ENCODE measurements at places on chromosomes 7 and 10.

DNA sequence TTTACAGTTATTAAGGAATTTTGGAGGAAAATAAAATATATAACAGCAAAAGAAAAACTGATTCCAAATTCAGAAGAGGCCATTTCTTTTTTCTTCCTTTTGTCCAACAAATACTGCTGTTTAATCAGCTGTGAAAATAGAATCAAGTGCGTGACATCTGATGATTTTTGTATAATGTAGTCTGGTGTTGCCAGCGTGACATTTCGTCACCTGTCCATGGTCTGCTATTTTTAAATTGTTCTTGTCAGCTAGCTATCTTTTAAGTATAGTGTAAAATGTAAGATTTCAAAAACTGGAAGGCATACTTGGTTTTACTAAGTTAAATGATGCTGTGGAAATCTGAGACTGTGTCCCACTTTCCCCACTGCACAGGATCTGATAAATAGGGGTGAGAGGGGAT lies 105.9 kb downstream of the CPEB3 start:
- DNase-seq: peak; percentile 54

DNA sequence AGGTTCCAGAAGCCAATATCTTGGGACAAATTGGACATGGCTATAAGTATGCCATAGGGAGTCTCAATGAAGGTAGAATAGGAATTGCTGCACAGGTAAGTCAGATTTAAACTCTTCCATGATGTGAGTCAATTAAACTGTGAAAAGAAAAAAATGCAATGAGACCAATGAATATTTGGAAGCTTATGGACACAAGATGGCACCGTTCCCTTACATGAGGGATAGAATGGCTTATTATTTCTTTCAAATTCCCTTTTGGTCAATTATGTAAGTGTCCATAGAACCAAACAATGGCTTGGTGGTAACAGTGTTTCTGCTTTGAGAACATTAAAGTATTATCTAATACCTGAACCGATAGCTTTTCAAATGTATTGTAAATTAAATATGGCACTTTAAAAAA lies 35.6 kb downstream of the ACADSB start:
- peak; percentile 0 for DNase-seq

- DNase-seq: no peak
Observed at GRCh38 chr7:76333511-76334101, 25.2 kb downstream of the YWHAG start.

- DNase-seq: no peak
Observed at GRCh38 chr7:151038951-151039849, 9.1 kb upstream of the ASIC3 start.

DNA sequence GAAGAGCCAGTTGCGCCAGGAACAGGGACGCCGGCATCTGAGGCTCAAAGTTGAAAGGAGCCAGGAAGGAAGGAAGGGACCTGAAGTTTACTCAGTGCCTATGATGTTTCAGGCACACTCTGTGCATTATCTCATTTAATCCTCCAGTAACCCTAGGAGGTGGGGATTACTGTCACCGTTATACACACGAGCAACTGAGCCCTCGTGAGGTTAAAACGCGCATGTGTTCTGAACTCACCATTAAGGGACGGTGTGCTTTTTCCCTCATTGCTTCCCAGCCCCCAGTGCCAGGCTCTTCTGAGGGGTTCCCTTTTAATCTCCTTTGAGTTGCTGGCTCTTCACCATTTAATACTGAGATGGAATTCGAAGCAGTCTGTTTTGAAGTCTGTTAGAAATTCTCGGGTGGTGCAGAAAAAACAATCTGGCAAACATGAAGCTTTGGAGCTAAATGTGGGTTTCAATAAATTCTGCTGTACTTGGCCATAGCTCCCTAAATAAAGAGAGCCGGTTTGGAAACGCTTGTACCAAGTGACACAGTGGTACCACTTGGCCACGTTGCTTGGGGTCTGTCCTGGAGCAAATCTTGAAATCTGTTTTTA lies 102.2 kb downstream of the TAX1BP1 start:
- no peak for DNase-seq

- no peak for DNase-seq
Observed at GRCh38 chr7:95905167-95905566, 132.8 kb downstream of the DYNC1I1 start.

- peak; percentile 23 for DNase-seq
Observed at GRCh38 chr7:105773030-105773460, 103.4 kb downstream of the ATXN7L1 start.

- DNase-seq: no peak
Observed at GRCh38 chr10:47360419-47361040, 12.4 kb downstream of the RBP3 start.

GRCh38 chr7:96287132-96287531 lies 34.8 kb downstream of the SLC25A13 start:
- no peak for DNase-seq

- no peak for DNase-seq
Observed at GRCh38 chr7:155166108-155166507, 96.0 kb downstream of the HTR5A start.

GRCh38 chr7:2660359-2661095 lies 27.5 kb upstream of the AMZ1 start:
- DNase-seq: no peak

DNA sequence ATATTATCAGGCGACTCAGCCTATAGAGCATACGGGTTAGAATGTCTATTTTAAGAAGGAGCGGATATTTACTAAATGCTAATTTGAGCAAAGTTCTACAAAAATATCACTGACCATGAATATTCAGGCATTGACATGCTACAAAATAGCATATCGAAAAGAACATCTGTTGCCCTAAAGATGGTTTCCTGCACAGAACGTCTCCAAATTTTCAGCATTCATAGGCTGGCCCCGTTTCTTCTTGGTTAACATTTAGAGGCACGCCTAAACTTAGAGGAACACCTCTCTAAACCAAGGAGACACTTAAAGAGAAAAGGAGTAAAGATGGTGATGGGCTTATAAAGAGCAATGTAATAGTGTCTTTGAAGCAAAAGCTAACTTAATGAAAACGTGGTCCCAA lies 1.3 kb upstream of the MINPP1 start:
- no peak for DNase-seq

DNA sequence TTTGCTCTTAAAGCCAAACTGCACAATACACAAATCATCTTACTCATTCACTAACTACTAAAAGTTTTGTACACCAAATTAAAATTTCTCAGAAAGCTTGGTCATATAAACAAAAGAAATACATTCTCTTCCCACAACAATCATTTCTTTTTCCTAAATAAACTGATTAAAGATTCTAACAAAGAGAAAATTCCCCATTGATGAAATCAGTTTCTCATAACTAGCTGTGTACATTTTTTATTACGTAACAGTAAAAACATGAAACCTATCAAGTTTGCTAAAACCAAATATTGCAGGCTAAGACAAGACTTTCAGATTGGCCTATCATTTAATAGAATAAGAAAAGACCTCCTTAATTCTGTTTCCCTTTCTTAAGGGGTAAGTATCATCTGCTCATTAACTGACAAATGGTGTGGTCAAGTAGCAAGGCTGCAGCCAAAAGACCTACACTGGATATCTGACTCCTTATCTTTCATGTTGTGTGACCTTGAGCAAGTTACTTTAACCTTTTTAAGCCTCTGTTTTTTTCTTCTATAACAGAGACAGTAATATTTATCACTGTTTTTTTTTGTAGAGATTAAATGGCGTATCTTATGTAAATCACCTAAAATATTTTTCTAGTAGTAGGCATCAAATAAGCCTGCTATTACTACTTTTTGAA lies 22.4 kb downstream of the NAMPT start:
- DNase-seq: no peak

GRCh38 chr10:96830511-96831199 lies 1.4 kb upstream of the LCOR start:
- DNase-seq: peak; percentile 61

GRCh38 chr10:29496341-29497162 lies 138.2 kb downstream of the SVIL start:
- DNase-seq: peak; percentile 53

DNA sequence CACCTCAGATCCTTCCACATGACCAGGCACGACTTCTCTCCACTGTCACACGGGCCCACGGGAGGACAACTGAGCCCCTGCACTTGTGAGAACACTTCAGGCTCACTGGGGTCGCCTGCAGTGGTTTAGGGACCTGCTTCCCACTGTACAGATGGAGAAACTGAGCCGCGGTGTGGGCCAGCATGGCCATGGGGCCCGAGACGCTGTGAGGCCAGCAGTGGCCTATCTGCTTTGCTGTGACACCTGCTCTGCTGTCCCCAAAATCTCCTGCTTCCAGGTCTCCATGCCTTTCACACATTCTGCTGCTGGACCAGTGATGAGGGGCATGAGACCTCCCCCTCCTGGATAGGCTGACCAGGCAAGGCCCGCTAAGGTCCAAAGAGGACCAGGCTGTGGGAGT lies 75.8 kb upstream of the PAX2 start:
- no peak for DNase-seq

DNA sequence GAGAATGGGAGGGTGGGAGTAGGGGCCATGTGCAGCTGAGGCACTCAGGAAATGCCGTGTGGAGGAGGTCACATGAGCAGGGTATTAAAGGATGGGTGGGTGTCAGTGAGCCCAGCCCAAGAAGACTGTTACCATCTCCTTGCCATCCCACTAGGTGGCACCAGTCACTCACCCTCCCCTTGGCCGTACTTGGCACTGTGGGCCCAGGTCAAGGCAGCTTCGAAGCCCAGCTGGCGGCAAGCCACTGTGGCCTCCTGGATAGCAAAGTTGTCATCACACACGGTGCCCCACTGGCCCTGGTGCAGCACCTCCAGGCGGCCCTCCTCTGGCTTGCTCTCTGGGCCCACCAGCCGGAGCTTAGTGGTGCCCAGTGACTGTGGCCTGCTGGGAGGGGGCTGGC lies 5.4 kb downstream of the LOXL4 start:
- DNase-seq: peak; percentile 3

GRCh38 chr10:130160775-130161174 lies 24.6 kb downstream of the GLRX3 start:
- no peak for DNase-seq

DNA sequence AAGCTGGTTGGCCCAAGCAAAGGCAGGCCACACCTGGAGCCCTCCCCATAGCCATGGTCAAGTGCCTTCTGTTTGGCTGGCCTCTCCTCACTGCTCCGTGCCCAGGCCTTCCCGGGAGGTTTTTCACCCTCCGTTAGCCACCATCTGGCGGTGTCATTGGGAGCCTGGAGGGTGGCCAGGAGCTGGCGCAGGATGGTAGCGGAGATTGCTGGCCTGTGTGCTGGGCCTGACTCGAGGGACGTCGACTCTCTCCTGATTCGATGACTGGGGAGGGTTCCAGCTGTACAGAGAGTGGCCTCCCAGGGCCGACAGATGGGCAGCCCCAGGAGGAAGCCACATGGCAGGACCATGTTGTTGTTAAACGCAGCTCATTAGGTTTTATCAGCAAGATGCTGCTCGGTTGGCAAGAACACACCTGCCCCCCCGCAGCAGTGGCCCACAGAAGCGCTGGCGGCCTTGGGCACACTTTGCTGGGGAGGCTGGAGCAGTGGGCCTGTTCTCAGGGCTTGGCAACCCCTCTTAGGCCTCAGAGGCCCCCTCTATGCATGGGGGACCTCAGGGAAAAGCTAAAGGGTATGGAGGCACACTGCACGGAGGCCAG lies 64.0 kb upstream of the CACUL1 start:
- DNase-seq: peak; percentile 72

- DNase-seq: no peak
Observed at GRCh38 chr10:98382691-98383101, 32.3 kb downstream of the PYROXD2 start.

DNA sequence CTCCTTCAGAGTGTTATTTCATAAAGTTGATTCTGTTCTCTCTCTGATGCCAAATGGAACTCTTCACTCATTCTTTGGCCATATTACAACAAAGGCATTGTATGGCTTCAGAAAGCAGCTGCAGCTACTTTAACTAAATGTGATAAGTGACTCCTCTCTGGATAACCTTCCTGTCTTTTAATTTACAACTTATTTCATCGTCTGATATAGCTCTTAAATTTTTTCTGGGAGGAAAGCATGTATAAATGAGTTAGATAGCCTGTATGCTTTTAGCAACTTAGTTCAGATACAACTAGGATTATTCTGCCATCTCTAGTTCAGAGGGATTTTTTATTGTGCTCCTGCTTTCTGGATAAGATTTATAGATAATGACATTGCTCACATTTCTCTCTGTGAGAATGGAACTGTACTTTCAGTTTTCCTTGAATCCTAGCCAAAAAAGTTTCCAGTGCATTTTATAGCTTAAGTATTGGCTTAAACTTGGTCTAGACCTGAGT lies 57.5 kb downstream of the KLHDC10 start:
- no peak for DNase-seq

- DNase-seq: no peak
Observed at GRCh38 chr10:114100848-114101741, 57.4 kb downstream of the ADRB1 start.

DNA sequence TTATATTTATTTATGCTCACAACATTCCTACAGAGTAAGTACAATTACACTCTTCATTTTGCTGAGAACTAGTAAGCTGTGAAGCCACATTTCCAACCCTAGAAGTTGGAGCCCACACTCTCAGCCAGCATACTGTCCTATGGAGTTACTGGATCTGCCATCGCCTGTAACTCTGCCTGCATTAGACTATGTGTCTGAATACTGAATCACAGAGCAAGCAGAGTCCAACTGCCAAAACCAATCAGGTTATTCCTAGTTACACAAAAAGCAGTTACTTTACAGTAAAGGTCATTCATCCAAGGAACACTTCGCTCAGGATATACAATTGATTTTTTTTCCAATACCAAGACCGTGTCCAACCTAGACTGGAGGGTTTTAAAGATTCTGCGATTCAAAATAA lies 21.5 kb downstream of the CTAGE6 start:
- no peak for DNase-seq

GRCh38 chr10:106570268-106570667 lies 594.2 kb downstream of the SORCS1 start:
- no peak for DNase-seq

DNA sequence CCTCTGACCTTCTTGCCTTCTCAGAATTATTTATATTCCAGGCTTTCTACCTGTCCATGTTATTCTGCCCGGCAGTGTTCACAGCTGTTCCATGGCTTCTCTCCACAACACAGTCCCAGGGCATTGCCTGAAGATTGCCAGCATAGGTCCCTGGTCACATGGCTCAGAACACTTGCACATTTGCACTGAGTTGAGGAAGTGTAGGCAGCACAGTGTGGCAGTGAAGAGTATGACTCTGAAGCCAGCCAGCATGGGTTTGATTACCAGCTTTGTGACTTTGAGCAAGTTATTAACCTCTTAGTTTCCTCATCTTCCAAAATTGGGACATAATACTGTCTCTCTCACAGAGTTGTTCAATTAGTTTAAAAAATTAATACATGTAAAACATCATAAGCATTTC lies 73.2 kb upstream of the NEUROD6 start:
- DNase-seq: no peak

DNA sequence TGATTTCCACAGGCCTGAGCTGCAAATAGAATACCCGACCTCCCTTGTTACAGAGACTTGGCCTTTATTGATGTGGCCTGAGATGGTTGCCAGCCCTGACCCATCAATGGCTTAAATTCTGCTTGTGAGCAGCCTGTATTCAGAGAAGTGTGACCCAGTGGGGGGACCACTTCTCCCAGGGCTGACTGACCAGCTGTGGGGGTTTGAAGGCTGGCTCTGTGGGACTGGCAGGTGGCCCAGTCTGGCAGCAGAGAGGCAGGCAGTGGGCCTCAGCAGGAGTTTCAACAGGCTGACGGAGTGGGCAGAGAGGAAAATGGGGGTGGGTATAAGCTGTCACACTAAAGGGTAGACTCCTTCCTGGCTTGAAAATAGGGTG lies 12.2 kb upstream of the PPIF start:
- no peak for DNase-seq
